ENCODE measurements at places on chromosomes 11 and 22.

DNA sequence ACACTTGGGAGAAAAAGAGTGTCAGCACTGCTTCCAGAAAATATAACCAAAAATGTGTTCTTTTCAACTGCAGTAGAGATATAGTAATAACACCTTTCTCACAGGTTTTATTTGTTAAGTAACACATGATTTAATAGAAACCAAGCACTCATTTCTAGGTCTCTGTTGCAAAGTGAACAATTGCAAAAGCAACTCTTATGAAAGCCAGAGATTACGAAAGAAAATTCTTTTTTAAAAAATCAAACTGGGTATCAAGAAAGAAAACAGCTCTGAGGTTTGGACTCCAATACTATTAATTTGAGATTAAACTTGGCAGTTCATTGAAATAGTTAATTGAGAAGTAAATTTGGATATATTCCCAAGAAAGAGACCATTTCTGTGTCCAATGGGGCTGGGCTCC, 9.8 kb upstream of the XKR3 start:
- no peak for DNase-seq

- DNase-seq = no peak
Observed at GRCh38 chr11:94457118-94458029, 36.3 kb downstream of the MRE11 start.

- no peak for DNase-seq
Observed at GRCh38 chr11:33323421-33323820, 66.2 kb downstream of the HIPK3 start.

DNA sequence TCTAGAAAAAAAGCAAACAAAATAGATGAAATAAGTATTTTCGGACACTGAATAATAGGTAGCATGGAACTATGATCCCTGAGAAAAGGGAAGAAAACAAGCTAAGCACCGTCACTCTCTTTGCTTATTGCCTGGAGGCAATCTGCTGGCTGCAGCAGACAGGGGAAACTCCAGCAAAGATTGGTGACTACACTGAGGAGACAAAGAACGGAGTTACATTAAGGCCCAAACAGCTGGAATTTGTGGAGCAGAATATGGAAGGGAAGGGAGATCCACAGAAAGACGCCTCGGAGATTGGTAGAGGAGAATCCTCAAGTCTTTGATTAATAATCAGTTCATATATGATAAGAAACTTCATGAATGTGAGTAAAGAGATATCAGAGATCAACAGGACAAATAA, 150.2 kb downstream of the TYR start:
- no peak for DNase-seq

DNA sequence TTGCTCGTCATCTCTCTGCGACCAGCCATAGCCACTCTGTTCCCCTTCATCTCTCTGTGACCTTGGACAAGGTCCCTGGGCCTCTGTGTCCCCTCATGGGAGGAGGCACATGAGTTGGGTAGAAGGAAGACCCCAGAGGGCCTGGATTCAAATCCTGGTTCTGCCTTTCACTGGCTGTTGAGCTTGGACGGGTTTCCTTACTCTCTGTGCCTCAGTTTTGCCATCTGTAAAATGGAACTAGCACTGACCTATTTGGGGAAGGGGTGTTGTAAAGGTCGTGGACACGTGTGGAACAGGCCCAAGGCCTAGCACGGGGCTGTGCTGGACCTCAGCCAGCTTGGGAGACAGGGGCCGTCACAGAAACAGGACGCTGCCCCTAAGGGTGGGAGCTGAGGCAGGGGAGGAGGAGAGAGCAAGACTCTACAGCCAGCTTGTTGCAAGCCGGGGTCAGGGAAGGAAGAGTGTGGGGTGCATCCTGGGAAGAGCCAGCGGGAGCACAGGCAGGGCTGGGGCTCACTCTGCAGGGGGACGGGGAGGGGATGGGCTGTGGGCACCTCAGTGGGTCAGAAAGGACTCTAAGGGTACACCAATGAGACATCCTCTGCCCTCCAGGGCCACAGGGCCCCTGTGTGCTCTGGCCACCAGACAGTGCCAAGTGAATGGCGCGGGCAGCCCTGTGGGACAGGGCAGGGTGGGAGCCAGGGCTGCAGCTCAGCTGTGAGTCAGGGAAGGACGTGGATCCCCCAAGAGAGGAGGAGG, 59.1 kb downstream of the WNT7B start:
- DNase-seq = no peak

DNA sequence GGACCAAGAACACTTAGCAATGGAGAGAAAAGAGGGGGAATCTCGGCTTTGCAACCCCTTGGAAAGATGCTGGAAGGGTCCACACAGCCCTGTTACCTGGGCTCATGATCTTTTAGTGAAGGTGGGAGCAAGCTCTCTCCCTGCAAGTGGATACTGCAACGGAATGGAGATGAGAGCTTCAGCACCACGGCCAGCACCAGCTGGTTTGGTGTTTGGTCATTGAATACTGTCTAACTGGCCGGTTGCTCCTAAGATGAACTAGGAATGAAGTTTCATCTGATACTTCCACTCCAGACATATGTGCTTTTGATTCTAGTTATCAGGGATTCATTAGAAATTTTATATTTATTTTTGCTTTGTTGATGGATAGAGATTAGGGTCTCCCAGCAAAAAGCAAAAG, 16.3 kb downstream of the HTR3A start:
- peak; percentile 6 for DNase-seq

- no peak for DNase-seq
Observed at GRCh38 chr22:38086001-38086845, 2.2 kb upstream of the SLC16A8 start.

DNA sequence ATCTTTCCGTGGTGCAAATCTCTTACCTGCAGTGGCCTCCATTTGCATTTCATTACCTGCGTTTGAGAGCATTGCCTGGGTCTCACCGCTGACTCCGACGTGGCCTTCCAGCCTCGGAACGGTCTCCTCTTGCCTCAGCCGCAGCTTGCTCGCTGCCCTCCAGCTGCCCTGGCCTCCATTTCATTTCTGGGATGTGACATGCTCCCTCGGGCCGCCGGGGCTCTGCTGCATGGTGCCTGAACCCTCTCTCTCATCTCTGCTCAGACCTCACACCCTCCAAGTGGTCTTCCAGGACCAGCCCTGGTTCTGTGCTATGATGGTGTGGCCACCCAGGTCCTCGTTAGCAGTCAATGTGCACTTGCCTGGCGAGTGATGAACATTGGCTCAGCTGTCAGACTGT, 229.2 kb downstream of the TBC1D22A start:
- DNase-seq = no peak

DNA sequence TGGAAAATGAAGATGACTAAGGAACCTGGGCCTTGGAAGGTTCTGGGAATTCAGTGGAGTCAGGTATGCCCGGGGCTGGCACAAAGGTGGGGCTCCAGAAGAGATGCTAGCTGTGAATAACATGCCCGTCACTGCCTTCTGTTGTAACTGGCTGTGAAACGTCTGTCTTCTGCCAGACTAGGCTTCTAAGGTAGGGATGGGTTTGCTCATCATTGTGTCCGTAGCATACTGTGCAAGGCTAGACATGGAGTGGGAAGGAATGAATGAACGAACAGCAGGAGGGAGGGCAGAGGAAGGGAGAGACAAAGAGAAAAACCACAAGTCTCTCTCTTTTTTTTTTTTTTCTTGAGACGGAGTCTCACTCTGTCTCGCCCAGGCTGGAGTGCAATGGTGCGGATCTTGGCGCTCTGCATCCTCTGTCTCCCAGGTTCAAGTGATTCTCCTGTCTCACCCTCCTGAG, 327.4 kb downstream of the MN1 start:
- DNase-seq = no peak

GRCh38 chr22:29626497-29627195, 23.2 kb downstream of the NF2 start:
- peak; percentile 84 for DNase-seq

DNA sequence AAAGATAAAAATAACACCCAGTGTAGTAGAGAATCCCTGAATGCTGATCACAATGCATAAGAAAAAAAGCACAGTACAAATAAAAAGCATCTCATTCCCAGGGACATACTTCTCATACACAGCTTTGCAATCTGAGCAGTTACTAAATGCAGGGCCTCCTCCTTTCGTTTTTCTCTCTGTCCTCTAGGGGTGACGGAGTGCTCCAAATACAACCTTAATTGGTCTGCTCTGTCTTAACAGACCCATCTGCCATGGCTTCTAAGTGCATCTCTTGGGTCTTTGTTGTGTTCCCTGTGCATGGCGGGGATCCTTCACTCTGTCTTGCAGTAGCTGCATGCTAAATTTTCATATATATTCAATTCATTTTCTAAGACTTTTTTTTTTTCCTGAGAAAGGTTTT, 1114.2 kb upstream of the RAG2 start:
- DNase-seq = no peak

- DNase-seq = no peak
Observed at GRCh38 chr11:29963796-29964195, 53.0 kb downstream of the KCNA4 start.

GRCh38 chr11:44311339-44312261, 1.7 kb upstream of the ALX4 start:
- no peak for DNase-seq

- DNase-seq = no peak
Observed at GRCh38 chr11:63951779-63952536, 13.2 kb downstream of the NAA40 start.

GRCh38 chr11:67373648-67374570, 511 bp upstream of the CLCF1 start:
- DNase-seq = peak; percentile 98

DNA sequence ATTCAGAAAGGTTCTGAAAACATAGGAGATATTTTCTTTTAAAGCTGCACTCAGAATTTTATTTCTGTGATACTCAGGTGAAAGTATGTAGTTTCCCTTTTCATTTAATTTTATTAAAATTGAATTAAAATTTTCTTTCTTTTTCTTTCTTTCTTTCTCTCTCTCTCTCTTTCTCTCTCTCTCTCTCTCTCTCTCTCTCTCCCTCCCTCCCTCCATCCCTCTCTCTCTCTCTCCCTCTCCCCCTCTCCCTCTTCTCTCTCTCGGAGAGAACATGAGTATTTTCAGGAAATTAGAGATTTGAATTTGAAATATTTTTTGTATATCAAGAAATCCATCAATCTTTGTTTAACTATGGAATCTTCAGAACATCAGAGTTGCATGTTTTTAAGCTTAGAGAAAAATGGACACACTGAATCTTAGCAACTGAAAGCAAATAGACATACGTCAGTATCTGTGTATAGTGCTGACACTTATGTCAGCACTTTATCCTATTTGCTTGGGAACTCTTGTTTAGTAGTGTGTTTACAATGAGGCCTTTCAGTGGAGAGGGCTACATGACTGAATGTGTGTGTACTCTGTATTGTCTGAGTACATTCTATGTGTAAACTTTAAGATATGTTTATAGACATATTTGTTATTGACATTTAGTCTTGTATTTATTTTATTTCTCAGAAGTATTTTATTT, 44.5 kb downstream of the PDE3B start:
- no peak for DNase-seq

DNA sequence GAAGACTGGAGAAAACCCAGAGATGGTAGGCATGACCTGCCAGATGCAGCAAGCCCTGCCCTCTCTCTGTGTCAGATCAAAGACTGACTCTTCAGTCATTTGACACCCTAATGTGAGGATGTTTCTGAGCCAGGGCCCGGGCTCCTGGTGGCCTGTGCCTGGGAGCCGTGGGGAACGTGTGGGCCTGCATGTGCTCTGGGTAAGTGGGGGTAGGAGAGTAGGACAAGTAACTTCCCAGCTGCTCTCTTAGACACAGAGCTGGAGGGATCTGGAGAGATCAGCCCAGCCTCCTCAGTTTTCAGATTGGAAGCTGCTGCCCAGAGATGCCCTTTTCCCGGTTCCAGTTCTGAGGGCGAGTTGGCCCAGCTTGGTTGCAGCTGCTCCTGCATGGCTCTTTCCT, 110.8 kb downstream of the TEAD1 start:
- no peak for DNase-seq

DNA sequence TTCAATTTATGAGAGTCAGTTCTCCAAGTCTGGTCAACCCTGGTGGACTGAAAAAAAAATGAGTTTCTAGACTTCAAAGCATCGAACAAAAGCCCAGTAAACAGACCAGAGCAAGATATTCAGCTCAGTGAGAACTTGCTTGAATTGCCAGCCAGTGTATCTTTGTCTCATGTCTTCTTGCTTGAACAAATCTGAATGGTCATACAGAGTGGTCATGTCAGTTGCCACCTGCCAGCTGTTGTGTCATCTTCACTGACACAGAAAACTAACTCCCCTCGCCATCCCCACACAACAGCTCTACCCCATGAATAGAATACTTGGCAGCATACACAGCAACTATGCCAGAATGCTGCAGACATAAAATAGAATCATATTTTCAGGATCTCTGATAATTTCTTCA, 27.5 kb upstream of the CALCB start:
- DNase-seq = no peak

GRCh38 chr22:44381761-44382115, 69.0 kb upstream of the SHISAL1 start:
- no peak for DNase-seq

- peak; percentile 8 for DNase-seq
Observed at GRCh38 chr11:18046116-18046777, at the start of gene TPH1. Gene TPH1 (minus strand): TSS chr11:18046269. CDS start chr11:18040762, 5,507 bp downstream.

- no peak for DNase-seq
Observed at GRCh38 chr22:30328466-30329049, 1.8 kb upstream of the TBC1D10A start.

Data from HFFc6 (cell line).